Transverse colon (tissue), 4 donors: ENCODE measurements at places on chromosomes 12 and 14. TPM values are rescaled to one million over a fixed set of nuclear protein-coding genes. Genes with fewer than 3 reads are reported as not detected.
A peak's percentile ranks its signal among the peaks of the same experiment; 100 is the strongest.

The LRTM2 gene
- not detected for total RNA-seq

The DPF3 gene
- 23.5 TPM for total RNA-seq

The SRRM4 gene
- total RNA-seq = not detected

The OVCH1 gene
- total RNA-seq = not detected

The AMDHD1 gene
- 0.64 TPM for total RNA-seq

The OR10AD1 gene
- total RNA-seq = not detected

The KRR1 gene
- 18.2 TPM for total RNA-seq

The SERPINA10 gene
- total RNA-seq = not detected

- no peaks in the 10 kb centered on the region for H3K4me1 ChIP-seq
- no peak overlapping the region for H3K27ac ChIP-seq
- H3K27me3 ChIP-seq = no peaks in the 10 kb centered on the region
- H3K4me3 ChIP-seq = no peak overlapping the region
Observed at GRCh38 chr14:97838986-97839385, 1041.8 kb downstream of the VRK1 start.

DNA sequence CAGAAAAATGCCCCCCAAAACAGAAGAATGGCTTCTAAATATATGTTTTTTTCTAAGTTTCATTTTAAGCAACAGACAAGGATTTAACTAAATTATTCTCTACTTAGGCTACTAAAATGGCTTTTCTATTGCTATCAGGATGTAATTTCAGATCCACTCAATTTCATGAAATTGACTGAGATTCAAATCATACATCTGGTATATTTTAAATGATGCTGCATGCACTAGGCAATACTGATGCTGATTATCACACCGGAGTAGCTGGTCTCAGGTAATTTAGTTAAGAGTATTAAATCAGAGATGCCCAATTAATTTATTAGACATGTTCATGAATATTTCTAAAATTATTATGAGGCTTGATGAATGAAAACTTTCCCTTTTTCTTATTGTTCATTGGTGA is 151.7 kb downstream of the APAF1 start:
- no peaks in the 10 kb centered on the region for H3K36me3 ChIP-seq
- H3K4me1 ChIP-seq = no peaks in the 10 kb centered on the region
- H3K4me3 ChIP-seq = no peak overlapping the region
- no peaks in the 10 kb centered on the region for H3K27me3 ChIP-seq
- no peak for DNase-seq
- H3K27ac ChIP-seq = no peak overlapping the region

DNA sequence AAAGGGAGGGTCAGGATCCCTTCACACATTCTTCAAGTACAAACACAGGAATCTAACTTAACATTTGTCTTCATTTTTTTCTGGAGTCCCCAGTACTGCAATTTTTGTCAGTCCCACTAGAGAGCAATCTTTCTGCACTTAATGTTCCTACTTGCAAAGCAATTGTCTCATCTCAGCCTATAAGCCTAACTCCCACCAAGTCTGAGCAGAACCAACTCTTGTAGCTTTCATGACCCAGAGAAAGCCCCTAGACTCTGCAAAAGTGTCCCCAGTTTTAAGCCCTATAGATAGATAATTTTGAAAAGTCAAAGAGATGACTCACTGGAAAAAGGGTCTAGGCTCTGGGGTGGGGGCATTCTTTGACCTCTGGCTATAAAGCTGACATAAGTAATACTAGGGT is 1.8 kb upstream of the ZBTB39 start:
- no peaks in the 10 kb centered on the region for H3K27me3 ChIP-seq
- peak overlapping the region; percentile 33 for H3K27ac ChIP-seq
- peaks cover 21% of the 10 kb centered on the region for H3K4me1 ChIP-seq
- DNase-seq = no peak
- H3K4me3 ChIP-seq = no peak overlapping the region

DNA sequence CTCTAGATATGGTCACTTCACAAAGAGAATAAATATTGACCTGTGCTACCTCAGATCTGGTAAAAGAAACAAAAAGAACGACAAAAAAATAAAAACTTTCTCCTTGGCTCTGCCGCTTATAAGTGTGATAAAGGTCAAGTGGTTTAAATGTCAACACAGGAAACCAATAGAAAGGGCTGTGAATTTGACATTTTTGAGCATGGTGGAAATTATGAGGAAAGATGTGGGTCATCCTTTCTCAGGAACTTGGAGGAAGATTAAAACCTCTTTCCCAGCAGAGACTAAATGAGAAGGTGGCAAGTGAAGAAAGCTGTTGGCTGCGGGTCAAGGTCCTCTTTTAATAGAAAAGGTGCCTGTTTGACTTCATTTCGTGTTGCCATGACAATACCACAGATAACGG is 28.2 kb downstream of the TESPA1 start:
- H3K4me3 ChIP-seq = no peak overlapping the region
- no peak overlapping the region for H3K27ac ChIP-seq
- no peak for DNase-seq

DNA sequence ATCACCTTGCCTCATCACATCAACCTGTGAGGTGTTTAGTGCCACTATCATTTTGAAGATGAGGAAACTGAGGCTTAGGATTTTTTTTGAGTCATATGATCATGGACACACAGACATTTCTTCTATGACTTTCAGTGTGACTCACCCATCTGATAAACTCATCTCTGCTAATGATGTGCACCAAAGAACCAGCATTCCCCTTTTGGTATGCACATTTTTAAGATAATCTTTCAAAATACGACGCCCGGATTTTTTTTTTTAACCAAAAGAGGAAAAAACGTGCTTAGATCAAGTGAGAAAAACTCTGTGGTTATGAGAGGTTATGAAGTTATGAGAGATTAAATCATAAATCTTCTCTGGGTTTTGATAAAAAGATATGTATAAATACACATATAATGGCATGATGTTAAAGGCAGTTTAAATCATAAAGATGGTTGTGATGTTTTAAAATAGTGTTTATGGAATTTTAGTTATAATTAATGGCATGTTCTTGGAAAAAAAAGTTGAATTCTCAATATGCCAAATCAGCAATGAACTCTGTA is 948.1 kb downstream of the TMTC2 start:
- no peaks in the 10 kb centered on the region for H3K27me3 ChIP-seq
- no peak overlapping the region for H3K4me3 ChIP-seq
- H3K27ac ChIP-seq = no peak overlapping the region
- no peak for DNase-seq

- no peak for DNase-seq
- H3K27ac ChIP-seq = no peak overlapping the region
- H3K36me3 ChIP-seq = no peaks in the 10 kb centered on the region
- no peaks in the 10 kb centered on the region for H3K4me1 ChIP-seq
- H3K27me3 ChIP-seq = no peaks in the 10 kb centered on the region
Observed at GRCh38 chr14:86892152-86892956, 1100.6 kb downstream of the GALC start.

DNA sequence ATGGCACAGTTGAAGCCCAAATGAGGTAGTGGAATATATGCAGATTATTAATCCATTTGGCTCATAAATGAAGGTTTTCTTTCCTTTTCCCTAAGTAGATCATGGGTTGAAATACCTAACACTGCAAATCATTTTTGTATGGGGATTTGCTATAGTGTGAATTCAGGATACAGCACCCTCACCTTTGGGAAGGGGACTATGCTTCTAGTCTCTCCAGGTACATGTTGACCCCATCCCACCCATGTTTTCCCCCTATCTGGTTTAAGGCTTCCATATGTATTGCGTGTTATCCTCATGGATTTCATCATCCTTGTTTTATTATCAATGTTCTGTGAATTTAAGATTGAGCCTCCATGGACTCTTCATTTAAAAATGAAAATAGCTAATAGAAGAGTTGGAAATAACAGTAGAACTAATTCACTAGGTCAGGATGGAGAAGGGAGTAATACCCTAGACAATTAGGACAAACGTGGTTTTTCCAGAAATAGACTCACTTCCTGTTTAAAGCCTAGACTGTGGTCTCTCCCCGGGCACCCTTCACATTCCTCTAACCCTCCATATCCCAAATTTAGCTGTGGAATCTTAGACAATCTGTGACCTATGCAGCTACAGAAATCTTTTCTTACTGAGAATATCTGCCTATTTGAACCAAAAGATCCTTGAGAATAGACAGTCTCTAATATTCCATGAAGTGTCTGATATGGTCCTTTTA is 56.5 kb downstream of the DAD1 start:
- H3K4me1 ChIP-seq = no peaks in the 10 kb centered on the region
- H3K4me3 ChIP-seq = no peak overlapping the region
- no peaks in the 10 kb centered on the region for H3K36me3 ChIP-seq
- H3K27me3 ChIP-seq = no peaks in the 10 kb centered on the region

GRCh38 chr12:107557026-107557425 is 128.6 kb upstream of the PWP1 start:
- no peak for DNase-seq
- H3K27me3 ChIP-seq = no peaks in the 10 kb centered on the region
- no peak overlapping the region for H3K4me3 ChIP-seq
- no peaks in the 10 kb centered on the region for H3K36me3 ChIP-seq
- H3K27ac ChIP-seq = no peak overlapping the region

GRCh38 chr14:78633752-78634151 is 463.6 kb downstream of the NRXN3 start:
- no peaks in the 10 kb centered on the region for H3K27me3 ChIP-seq
- H3K4me3 ChIP-seq = no peak overlapping the region
- H3K4me1 ChIP-seq = no peaks in the 10 kb centered on the region
- DNase-seq = no peak
- no peak overlapping the region for H3K27ac ChIP-seq
- H3K36me3 ChIP-seq = no peaks in the 10 kb centered on the region

GRCh38 chr14:80872645-80873044 is 68.9 kb downstream of the CEP128 start:
- no peaks in the 10 kb centered on the region for H3K36me3 ChIP-seq
- H3K4me1 ChIP-seq = no peaks in the 10 kb centered on the region
- H3K4me3 ChIP-seq = no peak overlapping the region
- DNase-seq = no peak

GRCh38 chr14:50038398-50039119 is 77.8 kb downstream of the VCPKMT start:
- no peak for DNase-seq
- H3K4me1 ChIP-seq = peaks cover 12% of the 10 kb centered on the region
- no peaks in the 10 kb centered on the region for H3K27me3 ChIP-seq
- no peak overlapping the region for H3K4me3 ChIP-seq

- peaks cover 100% of the 10 kb centered on the region for H3K27me3 ChIP-seq
- no peak overlapping the region for H3K27ac ChIP-seq
- H3K4me3 ChIP-seq = no peak overlapping the region
- no peaks in the 10 kb centered on the region for H3K36me3 ChIP-seq
- DNase-seq = no peak
Observed at GRCh38 chr14:60649875-60650372, 647 bp upstream of the SIX1 start.

- no peaks in the 10 kb centered on the region for H3K36me3 ChIP-seq
- no peak overlapping the region for H3K27ac ChIP-seq
- no peaks in the 10 kb centered on the region for H3K4me1 ChIP-seq
- H3K27me3 ChIP-seq = no peaks in the 10 kb centered on the region
Observed at GRCh38 chr14:61358554-61359226, 37.3 kb downstream of the PRKCH start.

DNA sequence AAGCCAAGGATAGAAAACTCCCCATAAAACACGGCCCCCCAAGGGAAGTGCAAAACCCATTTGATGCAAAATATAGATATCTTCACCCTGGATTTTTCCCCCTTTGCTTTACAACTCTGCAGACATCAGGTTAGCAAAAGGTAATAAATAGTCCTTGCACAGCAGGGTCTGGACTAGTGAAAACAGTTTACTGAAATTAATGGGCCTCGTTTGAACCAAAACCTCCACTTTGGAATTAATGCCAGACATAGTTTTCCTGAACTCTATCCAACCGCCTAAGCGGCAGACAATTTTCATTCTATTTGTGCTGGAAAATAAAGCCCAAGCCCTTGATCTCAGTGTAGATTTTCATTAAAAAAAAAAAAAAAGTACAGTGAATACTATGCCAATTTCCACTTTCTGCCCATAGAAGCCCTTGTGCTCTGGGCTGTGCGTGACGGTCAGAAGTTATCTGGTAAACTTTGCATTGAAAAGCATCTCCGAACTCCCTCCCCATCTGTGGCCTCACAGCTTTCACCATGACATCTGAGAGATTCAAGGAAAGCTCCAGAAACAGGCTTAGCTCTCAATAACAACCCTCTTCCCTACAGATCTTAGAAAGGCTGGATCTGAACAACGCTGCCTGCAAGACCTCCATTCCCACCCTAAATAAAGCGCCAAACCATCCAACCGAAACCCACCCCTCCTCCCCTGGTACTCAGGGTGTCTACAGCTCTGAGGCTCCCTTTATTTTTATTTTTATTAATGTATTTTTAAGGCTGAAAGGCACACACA is 11.0 kb upstream of the IRF2BPL start:
- H3K36me3 ChIP-seq = no peaks in the 10 kb centered on the region
- H3K4me3 ChIP-seq = peak overlapping the region; percentile 17
- H3K27me3 ChIP-seq = no peaks in the 10 kb centered on the region
- peak overlapping the region; percentile 100 for H3K27ac ChIP-seq
- DNase-seq = peak; percentile 39
- H3K4me1 ChIP-seq = peaks cover 74% of the 10 kb centered on the region

DNA sequence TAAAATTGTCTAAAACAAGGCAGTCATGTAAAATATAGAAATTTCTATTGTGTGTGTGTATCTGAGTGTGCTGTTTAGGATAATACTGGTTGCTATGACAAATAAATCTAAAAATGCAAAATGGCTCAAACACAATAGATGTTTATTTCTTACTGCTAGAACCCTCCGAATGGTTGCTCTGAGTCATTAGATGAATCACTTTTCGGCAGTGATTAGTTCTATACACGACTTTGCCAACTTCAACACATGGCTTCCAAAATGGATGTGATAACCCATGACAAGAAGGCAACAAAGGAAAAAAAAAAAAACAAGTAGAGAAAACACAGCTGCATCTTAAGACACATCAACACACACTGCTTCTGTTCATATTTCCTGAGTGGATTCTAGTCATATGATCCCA is 729.2 kb downstream of the AACS start:
- H3K4me3 ChIP-seq = no peak overlapping the region
- no peaks in the 10 kb centered on the region for H3K36me3 ChIP-seq
- no peak for DNase-seq
- no peak overlapping the region for H3K27ac ChIP-seq
- H3K4me1 ChIP-seq = no peaks in the 10 kb centered on the region
